ENCODE measurements at places on chromosomes 5 and 9.

DNA sequence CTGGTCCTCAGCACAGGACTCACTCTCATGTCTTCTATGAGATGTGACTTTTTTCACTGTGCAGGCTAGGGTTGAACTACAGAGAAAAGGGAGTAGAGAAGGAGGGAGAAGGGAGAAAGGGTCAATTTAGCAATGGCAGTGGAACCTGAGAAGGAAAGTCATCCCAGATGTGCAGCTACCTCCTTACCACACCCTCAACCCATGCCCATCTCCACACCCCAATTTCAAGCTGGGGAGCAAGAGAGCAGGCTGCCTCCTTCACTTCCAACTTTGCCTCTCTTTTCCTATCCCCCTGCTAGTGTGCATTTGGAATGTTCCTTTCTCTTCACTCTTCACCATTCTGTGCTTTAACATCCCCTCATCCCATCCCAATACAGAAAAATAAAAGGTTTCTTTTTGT, 163.5 kb upstream of the MAP3K1 start:
- DNase-seq = no peak

DNA sequence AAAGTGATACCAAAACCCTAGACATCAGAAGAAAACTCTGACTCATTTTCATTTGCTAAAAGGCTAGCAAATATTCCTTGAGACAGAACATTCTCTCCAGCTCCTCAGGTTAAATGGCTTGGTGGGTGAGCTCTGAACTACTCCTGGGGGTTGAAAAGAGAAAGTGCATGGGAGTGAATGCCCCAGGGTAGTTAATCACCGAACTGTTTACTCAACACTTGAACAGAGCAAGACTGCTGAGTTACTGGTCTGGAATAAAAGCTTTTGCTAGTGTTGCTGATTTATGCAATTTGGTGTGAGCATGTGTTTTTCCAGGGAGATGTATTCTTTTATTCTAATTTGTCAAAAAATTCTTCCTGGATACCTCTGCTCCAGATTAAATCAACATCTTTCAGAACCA, 88.3 kb upstream of the PRDM9 start:
- no peak for DNase-seq

DNA sequence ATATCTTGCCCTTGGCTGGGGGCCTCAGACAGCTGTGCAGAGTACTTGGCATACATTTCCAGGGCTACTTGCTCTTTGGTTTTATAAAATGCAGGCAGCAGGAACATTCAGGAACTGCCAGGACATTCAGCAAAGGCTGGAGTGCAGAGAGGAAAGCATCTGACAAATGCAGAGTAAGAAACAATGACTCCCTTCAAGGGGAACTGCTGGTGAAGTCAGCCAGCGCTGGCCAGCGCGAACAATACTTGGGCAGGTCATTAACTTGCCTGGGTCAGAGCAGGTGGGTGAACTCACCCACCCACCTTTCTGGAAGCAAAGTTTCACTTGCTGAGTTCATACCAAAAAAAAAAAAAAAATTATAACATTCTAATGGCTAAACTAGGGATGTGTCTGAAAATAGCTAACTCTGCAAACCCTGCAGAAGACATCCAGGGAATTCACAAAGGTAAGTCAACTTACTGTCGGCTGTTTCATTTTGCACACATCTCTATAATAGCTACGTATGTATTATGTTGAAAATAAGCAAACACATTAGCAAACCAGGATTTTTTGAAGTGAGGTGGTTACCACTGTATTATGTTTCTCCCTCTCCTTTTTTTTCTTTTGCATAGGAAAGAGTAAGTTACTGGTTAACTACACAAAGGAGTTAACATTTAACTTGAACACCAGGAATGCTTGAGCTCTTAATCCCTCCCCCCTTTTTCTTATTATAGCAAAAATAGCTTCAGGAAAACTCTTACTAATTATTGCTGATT, 152.2 kb downstream of the GLIS3 start:
- no peak for DNase-seq

DNA sequence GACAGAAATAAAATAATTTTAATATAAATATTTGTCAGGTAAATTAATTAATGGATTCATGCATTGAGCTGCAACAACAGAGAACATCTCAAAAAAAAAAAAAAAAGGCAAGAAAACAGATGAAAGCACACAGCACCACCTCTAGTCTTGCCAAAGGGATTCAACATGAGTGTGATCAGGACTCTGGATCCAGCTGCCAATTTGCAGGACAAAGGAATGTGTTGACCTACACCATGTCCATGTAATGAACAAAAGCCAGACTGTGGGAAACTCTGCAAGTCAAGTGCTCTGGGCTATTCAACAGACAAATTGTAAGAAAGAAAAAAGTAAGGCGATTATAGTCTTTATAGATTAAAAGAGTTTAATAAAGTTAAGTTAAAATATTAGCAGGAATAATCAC, 769.3 kb downstream of the TLR4 start:
- DNase-seq = no peak

GRCh38 chr5:10797261-10797660, 36.2 kb upstream of the DAP start:
- DNase-seq = no peak

DNA sequence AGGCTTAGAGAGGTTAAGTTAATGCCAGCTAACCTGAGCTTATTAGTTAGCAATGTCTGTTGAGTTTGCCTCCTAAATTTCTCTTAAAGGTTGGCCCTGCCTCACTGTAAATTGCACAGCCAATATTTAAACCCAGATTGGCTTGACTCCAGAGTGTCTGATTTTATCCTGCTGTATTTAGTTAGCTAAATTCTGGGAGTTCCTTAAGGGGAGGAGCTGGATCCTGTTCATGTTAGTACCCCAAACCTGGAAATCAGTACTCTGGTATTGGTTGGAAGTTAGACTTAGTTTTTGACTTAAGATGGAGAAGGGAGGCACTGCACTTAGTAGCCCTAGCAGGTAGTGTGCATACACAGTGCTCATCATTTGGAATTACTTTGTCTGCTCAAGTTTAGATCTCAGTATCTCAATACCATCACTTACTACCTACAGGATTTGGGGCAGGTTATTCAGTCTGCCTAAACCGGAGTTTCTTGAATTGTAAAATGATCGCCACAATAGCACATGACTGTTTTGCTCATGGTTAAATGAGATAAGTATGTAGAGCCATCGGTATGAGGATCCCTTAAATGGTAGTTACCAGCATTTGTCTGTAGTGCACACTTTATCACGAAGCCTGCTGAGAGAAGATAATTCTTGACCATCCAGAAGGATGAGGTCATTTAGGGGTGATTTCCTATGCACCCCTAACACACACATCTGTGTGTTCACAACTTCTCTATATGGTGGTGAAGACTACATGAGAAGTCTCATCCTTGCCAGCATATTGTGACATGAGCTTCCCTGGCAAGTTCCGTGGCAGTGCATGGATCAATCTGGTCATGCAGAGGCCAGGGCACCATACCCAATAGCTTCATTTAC, 264.8 kb upstream of the TRIM32 start:
- no peak for DNase-seq

- DNase-seq = no peak
Measured at GRCh38 chr5:123500471-123500870, 11.5 kb upstream of the CSNK1G3 start.

DNA sequence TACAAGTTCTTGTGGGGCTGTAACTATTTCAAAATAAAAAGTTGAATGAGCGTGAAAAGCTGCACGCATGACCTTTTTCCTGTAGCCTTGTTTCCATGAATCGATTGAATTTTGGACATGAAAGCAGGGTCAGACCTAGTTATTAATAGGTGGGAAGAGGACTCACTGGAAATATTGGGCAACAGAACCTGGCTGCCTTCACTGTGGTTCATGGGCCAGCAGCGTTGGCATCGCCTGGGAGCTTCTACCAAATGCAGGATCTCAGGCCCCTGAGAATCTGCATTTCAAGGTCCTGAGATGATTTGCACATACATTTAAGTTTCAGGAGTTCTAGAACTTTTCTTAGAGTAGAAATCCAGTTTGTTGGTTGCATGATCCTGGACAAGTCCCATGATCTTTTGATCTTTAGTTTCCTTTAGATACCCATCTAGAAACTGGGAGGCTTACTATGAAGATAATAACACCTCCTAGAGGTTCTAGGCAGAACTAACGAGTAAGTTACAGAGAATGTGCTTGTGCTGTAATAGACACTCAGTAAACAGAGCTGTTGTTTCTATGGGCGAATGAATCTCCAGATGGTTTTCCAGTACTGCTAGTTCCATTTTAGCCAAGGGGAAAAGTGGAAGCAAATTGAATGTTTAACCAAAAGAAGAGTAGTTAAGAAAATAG, 12.4 kb downstream of the ANKRD33B start:
- DNase-seq = no peak

GRCh38 chr5:148403344-148403743, 19.6 kb downstream of the FBXO38 start:
- DNase-seq = no peak

GRCh38 chr5:172747471-172747870, 23.5 kb downstream of the DUSP1 start:
- no peak for DNase-seq

DNA sequence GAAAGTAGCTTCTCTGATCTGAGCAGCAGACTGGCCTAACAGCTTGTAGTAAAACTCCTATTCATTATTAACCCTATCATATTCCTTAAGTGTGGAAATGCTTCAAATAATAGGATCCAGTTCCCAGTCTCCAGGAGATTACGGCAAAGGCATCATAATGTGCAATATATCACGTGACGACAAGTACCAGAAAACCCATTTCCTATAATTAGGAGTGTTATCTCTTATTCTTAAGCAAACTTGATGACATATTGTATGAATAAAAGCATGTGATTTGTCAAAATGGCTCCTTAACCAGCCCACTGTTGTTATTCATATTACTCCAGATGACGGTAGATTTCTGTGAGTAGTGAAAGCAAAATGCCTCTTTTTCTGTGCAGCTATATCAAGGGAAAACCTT, 2.9 kb downstream of the SV2C start:
- no peak for DNase-seq

- no peak for DNase-seq
Measured at GRCh38 chr5:42600441-42600840, 156.2 kb upstream of the CCDC152 start.

DNA sequence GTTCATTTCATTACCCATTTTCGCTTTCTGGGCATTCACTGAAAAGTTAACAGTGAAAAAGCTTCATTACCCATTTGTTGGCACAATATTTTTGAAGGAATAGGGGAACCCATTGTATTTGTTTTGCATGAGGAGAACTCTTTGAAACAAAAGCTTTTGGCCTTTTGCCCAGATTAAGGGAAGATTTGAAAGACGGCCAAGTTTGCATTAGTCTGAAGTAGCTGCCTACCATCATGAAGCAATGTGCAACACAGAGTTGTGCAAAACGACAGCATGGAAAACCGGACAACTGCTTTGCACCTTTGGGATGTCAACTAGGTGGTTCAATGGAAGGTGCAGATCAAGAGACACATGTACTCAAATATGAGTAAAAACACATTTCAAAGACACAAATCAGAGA, 84.9 kb downstream of the TRPM3 start:
- no peak for DNase-seq

- DNase-seq = no peak
Measured at GRCh38 chr9:105043370-105043936, 115.5 kb upstream of the ABCA1 start.

GRCh38 chr9:87179553-87180340, 232.4 kb upstream of the GAS1 start:
- no peak for DNase-seq

DNA sequence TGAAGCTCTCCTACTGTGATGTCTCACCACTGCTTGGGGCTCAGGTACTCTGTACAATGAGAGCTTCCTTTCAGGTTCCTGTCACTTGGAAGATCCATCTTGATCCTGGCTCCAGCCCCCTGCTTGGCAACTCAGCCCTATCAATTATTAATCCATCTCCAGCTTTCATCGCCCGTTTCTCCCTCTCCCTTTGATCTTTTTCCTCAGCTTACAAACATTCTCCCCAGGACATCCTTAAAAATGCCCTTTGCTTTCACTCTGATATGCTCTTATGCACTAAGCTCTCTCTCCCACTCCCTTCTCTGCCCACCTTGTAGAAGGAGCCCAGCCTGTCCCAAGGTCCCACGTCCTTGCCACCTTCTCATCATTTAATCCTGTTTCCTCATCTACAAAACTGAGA, 109.0 kb downstream of the FRMD3 start:
- no peak for DNase-seq

- DNase-seq = no peak
Measured at GRCh38 chr5:88675708-88676636, 207.0 kb downstream of the MEF2C start.

- DNase-seq = no peak
Measured at GRCh38 chr5:98909363-98909762, 19.4 kb downstream of the CHD1 start.

DNA sequence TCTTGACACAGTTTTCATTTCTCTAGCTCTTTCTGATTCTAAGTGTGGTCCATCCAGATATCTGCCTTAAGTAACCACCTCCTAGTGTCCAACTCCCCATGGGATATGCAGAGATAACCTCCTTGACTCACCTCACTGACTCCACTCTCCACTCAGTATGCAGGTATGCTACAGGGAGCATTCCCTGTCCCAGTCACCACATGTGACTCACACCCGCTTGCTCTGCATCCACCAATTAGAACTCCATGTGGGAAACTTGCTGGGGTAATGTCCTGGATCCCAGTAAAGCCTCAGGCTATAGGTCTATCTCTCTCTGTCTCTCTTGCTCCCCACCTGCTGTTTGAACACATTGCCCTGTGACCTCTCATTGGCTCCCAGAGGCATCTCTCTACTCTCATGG, 563.9 kb downstream of the HTR1A start:
- no peak for DNase-seq

GRCh38 chr9:2181792-2182191, 166.6 kb downstream of the SMARCA2 start:
- no peak for DNase-seq

- no peak for DNase-seq
Measured at GRCh38 chr5:73786043-73786831, 160.2 kb downstream of the ARHGEF28 start.

DNA sequence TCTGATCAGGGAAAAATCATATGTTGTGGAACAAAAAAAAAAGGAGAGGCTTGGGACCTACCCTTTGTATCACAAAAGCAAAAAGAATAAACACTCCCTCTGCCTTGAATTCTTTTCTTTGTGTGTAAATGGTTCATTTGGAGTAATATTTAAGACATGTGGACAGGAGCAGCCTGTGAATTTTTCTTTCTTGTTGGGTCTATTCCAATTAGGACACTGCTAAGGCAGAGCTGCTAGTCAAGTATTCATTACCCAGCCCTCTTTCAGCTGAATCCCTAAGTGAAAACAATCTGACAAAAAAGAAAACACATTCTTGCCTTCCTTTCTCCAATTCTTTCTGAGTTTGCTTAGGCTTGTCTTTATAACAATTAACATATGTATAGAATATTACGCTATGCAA, 330.0 kb downstream of the EBF1 start:
- no peak for DNase-seq

GRCh38 chr9:103210607-103211006, 215.5 kb downstream of the CYLC2 start:
- DNase-seq = no peak

GRCh38 chr5:60196385-60197113, 303.0 kb upstream of the PDE4D start:
- DNase-seq = no peak

Data from activated naive CD4-positive, alpha-beta T cell (primary cell).